ENCODE measurements at places on chromosomes 16 and 17.

- DNase-seq: peak; percentile 100
Observed at GRCh38 chr17:75779250-75779986, 5.2 kb upstream of the UNK start.

- no peak for DNase-seq
Observed at GRCh38 chr16:8962393-8963009, 1.2 kb downstream of the USP7 start.

DNA sequence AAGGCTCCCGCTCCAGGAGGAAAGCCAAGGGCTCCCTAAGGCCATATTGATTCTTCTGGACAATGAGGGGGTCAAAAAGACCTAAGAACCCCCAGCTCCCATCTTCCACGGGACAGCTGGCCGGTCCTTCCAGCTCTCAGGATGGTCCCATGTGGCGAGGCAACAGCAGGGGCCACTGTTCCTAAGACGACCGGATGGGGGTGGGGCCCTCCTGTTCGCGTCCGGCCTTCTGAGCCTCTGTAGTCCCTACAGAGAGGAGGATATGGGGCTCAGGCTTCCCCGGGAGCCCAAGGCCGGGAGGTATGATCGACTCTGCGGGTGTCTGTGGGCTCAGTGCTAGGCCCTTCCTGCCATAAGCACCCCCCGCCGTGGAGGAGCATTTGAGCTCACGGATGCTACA, 6.0 kb upstream of the DCXR start:
- no peak for DNase-seq

GRCh38 chr16:79833559-79833958, 233.0 kb upstream of the MAF start:
- no peak for DNase-seq

DNA sequence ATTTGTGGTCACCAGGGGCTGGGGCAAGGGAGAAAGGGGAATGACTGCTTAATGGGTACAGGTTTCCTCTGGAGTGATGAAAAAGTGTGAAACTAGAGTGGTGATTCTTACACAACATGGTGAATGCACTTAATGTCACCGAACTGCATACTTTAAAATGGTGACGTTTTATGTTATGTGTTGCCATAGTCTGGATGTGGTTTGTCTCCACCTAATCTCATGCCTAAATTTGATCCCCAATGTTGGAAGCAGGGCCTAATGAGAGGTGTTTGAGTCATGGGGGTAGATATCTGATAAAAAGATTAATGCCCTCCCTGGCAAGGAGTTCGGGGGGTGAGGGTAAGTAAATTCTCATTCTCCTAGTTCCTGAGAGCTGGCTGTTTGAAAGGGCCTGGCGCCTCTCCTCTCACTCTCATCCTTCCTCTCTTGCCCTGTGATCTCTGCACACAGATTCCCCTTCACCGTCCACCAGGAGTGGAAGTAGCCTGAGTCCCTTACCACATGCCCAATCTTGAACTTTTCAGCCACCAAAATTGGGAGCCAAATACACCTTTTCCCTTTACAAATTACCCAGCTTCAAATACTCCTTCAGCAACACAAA, 15.3 kb downstream of the XPO6 start:
- DNase-seq: no peak

DNA sequence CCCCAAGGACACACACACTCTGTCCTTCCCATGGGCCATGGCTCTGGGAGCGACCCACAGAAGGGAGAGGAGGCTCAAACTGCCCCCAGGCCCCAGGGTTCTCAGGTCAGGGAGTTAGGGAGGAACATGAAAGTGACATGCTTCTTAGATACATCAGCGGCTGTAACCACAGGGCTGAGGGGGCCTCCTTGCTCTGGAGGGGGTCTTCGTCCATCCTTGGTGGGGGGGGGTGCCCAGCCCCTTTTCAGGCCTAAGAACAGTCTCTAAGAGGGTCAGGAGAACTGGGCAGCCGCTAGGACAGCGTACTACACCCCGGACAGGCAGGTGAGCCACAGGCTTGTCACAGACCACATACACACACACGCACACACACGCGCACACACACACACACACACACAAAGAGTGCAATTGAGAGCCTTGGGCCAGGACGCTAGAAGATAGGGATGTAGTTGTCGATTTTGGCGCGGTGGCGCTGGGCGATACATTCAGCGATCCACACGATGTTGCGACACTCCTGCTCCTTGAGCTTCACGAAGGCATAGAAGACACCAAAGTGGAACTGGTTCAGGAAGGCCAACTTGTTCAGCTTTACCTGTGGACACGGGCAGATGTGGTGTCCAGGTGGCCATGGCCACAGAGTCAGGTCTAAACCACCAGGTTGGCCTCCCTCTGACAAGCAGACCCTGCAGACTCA, 7.3 kb downstream of the HSD11B2 start:
- DNase-seq: no peak

DNA sequence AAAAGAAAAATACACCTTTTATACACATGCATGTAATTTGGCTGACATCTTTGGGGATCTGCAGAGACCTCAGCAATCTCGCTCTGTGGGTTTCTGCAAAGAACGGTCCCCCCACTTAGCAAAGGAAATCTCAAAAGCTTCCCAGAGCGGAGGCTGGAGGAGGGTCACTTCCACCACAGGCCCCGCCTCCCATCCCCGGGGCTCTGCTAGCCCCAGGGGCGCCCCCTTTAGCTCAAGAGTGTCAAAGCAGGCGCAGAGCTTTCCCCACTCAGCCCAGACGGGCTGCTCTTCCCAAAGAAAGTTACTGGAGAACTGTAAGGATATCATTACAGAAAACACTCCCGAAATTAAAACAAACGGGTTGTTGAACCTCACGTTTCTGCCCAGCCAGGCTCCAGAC, 11.4 kb downstream of the SLC13A5 start:
- DNase-seq: no peak

DNA sequence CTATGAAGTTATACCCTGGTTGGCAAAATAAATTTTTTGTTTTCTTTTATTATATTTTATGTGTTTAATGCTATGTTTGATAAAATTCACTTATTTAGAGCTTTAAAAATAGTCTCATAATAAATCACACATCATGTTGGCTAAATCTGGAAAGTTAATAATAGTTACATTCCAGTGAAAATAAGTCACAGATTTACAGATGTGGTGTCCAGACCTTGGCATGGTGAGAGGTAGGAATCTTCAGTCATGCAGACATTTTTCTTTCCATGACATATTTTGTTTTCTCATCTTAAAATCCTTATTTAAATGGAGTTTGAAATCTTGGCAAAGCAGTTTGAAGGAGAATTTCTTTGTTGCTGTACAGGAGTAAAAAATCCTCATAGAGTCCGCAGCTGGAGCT, 48.1 kb upstream of the GOSR1 start:
- DNase-seq: no peak

DNA sequence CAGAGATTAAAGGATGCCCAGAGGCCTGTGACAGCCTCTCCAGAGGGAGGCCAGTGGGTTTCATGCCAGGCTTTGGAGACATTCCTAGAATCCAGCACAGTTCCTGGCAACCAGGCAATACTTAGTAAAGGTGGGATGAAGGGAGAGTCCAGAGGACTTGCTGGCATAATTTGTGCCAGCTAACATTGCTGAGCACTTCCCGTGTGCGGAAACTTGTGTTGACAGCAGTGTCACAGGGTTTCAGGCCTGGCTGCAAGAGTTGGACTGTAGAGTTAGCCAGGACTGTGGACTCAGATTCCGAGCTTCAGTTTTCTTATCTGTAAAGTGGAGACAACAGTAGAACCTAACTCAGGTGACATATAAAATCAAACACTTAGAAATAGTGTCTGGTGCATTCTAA, 141.7 kb downstream of the SALL1 start:
- DNase-seq: no peak

DNA sequence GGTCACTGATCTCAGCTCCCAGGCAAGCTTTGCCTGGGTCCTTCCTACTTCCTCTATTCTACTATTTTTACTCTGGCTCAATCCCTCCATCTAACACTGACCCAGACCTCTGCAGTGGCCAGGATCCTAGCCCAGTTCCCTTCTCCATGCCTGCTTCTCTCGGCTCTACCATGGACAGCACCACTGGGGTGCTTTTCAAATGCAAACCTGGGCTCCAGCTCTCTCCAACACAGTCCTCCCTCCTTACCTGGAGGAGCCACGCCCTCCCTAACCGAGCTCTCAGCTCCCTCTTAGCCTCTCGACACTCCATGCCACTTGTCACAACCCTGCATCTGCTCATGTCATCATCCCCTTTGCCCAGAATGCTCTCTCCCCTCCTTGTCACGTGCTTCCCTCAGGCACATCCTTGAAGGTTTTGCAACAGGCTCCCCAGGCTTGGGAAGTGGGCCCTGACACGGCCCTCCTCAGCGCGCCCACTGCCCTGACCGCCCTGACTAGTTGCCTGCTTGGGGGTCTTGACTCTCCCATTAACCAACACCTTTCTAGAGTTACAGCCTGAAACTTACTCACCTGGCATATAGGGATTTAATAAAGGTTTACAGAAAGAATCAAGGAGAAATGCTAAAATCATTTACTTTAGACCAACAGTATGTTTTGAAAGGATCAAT, 41.6 kb downstream of the MARF1 start:
- DNase-seq: no peak

DNA sequence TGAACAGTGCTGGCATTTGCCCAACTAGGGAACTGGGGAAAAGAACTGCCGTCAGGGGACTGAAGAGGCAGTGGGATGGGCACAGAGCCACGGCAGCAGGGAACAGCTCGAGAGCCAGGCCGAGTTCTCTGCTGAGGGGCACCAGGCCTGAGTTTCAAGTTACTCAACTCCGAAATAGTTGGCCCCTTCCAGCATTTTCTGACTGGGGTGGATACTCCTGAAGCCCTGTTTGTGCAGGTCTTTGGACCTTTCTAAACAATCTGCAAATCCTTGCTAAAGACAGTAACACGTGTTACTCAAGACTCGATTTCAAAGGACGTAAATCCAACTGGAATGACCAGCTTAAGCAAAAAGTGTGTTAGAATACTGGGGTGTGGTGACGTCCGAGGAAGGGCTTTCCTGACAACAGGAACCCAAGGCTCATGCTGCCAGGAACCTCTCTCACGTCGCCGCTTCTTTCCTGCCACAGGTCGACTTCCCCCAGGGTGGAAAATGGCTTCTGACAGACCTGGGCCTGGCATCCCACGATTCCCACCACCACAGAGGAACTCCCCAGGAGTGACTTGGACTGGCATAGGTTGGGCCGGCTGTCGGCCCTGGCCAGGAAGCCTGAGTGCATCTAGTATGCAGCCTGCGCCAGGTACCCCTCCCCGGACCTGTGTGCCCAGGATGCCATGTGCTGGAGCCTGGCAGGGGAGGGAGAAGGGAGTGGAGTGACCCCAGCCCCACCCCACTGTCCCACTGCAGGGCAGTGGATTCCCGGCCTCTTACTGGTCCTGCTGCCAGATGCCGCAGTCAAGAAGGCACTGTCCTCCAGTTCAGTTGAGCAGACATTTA, 71.9 kb downstream of the N4BP1 start:
- no peak for DNase-seq

GRCh38 chr17:77556383-77557061, 402.0 kb upstream of the TNRC6C start:
- DNase-seq: no peak

DNA sequence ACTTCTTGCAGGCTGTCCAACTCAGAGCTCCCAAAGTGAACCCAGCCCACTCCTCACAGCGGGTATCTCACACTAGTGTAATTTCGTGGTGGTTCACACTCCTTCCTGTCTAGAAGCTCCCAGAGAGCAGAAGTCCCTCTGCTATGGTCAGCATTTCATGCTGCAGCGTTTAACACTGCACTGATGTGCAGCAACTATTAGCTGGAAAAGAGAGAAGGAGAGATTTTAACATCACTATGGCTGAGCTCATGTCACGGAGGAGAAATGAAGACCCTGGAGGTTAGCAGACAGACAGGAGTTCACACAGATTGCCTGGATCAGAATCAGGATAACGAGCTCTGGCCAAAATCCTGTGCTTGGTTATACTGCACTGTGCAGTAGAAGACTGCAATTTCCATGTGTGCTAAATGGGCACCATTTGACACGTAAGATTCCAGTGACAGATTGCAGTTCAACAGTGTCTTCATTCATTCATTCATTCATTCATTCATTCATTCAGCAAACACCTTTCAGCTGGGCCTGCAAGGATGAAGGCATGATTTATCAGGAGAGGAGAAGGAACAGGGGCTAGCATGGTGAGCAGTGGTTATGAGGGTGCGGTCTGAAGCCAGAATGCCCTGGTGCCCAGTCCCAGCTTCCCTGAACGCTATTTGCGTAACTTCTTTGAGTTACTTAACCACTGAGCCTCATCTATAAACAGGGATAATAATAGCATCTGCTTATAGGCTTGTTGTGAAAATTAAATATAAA, 5.3 kb upstream of the CCL1 start:
- DNase-seq: no peak

GRCh38 chr17:58079300-58080033, 3.8 kb upstream of the DYNLL2 start:
- DNase-seq: no peak

GRCh38 chr17:80689129-80689619, 144.5 kb downstream of the RPTOR start:
- DNase-seq: no peak

GRCh38 chr17:57295526-57296023, 39.3 kb downstream of the MSI2 start:
- DNase-seq: peak; percentile 26

DNA sequence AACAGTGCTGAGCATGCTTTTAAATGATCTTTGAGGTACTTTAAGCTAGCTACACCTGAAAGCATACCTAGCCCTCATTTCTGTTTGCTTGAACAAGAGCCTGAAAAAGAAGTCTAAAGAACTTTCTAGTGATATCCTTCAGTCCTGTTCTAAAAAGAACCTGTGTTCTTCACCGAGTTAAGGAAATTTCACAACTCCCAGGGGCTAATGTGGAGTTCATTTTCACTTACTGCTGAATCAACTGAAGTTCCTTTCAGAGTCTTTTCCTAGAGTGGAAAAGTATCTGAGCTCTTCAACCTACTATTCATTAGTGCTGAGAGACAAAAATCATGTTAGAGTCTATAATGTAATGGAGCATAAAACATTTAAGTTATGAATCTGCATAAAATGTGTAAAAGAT, 66.9 kb downstream of the CHD9 start:
- no peak for DNase-seq

- no peak for DNase-seq
Observed at GRCh38 chr16:77359065-77359502, 75.8 kb downstream of the ADAMTS18 start.

DNA sequence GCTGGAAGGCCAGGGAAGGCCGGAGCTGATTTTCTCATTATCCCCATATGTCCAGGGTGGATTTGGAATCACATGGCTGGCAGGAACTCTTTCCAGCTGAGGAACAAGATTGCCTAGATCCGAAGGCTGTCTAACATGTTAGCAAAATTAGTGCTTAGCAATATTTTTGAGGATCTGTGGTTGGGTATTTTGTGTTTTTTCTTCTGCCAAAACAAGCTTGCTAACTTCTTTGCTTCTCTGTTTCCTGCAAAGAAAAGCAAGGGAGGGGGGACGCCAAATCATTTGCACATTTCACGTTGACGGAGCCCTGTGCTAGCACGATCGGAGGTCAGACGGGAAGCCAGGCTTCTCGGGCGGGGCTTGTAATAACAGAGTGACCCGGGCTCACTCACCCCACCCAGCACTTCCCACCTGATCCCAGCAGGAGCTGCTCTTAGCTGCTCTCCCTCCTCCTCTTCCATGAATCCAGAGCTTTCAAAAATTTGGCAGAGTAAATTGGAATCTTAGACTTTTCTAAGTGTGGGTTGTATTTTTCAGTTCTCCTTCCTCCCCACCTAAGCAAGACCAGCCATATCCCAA, 33.3 kb upstream of the FOXF1 start:
- DNase-seq: no peak

All from NCI-H2081 treated with DMSO at 0.1 percent for 48 hours (cell line).